ENCODE measurements at places on chromosomes 5 and 9.

DNA sequence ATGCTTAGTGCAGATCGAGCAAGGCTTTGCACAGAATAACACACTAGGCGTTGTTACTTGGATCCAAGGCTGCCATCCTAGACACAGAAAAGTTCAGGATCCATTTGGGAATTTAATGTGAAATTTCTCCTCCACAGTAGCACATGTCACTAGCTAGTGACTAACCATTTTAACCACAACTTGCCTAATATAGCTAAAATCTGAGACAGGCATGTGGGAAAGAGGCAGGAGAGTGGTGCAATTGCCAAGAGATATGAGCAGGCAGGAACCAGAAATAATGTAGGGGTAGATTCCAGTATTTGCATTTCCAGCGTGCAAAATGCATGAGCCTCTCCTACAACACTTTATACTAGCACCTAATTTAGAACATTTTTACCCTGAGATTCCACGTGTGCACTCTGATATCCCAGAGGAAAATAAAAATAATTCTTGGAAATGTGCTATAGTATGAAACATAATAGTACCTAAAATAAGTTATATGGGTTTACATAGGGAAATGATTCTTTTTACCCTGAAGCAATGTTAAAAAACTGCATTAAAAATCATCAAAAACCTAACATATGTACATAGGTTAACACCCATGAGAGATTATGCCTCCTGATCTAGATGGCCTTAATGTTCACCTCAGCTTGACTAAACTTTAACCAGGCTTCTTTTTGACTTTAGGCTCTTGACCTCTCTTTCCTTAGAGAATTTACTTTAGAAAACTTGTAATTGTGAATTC is 1230.6 kb upstream of the NUDT12 start:
- no peak for DNase-seq

DNA sequence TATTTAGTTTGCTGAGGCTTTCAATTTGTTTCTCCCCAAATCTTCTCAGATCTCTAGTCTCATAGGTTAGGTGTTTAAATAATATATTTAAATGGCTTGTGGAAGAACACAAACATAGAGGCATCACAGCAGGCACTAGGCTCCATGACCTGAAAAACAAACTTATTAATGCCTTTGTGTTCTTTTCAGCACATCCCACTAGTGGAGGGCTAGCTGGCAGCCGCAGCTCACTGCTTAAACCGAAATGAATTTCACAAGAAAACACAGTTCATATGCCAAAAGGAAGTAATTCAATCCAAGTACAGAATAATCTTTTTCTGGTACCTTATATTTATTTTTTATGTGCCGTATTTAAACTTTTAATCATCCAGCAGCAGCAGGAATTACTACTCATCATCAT is 382.5 kb downstream of the PLK2 start:
- no peak for DNase-seq

GRCh38 chr9:27152405-27152718 is 43.3 kb downstream of the TEK start:
- DNase-seq = no peak

DNA sequence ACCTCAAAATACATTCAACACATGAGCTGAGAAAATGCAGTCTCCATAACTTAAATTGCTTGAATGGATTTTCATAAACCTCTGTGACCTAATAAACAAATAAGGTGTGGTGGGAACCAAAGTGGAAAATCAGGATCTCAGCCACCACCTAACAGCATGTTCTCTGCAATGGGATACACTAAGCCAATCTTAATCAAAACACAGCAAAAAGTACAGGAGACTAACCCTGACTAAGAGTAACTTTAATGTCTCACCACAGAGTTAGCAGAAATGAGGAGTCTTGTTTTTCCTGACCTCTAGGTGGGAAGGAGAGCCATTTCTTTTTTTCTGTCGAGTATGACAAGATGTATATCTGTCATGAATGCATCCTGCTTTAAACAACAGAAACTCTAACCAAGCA is 48.5 kb downstream of the PLK2 start:
- no peak for DNase-seq

Measured in colonic mucosa (tissue), 4 donors.